NCI-H226 (cell line): ENCODE measurements at places on chromosomes 16 and 17.

DNA sequence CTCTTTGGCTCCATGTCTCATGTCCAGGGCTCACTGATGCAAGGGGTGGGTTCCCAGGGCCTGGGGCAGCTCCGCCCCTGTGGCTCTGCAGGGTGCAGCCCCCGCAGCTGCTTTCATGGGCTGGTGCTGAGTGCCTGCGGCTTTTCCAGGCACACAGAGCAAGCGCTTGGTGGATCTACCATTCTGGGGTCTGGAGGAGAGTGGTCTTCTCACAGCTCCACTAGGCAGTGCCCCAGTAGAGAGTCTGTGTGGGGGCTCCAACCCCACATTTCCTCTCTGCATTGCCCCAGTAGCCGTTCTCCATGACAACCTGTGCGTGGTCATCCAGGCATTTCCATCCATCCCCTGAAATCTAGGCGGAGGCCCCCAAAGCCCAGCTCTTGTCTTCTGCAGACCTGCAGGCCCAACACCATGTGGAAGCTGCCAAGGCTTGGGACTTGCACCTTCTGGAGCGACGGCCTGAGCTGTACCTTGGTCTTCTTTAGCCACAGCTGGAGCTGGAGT, 5.2 kb downstream of the IL32 start:
- no peak for DNase-seq

DNA sequence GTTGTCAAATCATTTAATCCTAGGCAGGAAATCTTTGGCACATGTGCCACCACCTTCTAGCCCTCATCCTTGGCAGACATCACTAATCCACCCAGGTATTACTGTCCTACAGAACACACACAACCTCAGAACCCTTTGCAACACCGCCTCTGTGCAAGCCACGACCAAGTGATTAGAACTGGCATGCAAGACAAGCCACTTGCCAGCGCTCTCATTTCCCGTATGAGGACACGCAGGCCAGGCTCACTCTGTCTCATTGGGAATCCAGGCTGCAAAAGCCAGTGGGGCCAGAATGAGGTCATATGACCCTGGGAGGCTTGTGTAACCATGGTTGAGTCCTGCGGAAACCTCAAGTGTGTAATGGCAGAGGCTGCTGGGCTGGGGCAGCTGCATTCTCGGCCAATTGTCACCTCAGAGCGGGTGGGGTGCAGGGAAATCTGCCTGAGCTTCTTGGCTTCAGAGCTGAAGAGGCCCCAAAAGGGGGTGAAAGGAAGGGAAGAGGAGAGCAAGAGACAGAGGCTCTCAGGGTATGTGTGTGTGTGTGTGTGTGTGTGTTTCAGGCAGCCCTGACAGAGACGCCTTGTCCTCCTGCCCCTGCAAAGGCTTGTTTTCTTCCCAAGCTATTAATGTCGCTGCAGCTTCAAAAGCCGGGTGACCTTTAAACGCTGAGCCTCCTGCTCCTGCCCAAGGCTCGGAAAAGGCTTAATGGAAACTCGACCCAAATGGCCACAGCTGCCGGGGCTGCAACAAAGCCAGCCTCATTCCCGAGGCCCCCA, 43.2 kb upstream of the MRPS23 start:
- peak; percentile 81 for DNase-seq

- no peak for DNase-seq
These were observed 56.6 kb downstream of the SSH2 start for GRCh38 chr17:29873476-29873875.

GRCh38 chr17:59621771-59622170, 2.1 kb downstream of the CLTC start:
- no peak for DNase-seq

DNA sequence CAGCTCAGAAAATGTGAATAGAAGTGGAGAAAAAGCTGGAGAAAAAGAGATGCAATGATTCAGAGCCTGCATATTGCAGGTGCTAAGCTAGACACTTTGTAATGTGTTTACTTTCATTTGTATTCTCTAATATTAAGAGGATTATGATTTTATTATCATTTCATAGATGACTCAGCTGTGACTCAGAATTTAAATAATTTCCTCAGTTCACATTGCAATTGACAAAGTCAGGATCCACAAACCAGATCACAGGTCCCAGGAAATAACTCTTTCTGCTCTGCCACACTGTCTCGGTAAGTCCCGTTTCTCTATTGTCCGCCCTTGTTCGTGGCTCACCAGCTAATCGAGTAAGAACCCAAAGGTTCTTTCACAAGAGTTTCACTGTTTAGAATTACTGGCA, 235.4 kb upstream of the MON1B start:
- DNase-seq = peak; percentile 4

DNA sequence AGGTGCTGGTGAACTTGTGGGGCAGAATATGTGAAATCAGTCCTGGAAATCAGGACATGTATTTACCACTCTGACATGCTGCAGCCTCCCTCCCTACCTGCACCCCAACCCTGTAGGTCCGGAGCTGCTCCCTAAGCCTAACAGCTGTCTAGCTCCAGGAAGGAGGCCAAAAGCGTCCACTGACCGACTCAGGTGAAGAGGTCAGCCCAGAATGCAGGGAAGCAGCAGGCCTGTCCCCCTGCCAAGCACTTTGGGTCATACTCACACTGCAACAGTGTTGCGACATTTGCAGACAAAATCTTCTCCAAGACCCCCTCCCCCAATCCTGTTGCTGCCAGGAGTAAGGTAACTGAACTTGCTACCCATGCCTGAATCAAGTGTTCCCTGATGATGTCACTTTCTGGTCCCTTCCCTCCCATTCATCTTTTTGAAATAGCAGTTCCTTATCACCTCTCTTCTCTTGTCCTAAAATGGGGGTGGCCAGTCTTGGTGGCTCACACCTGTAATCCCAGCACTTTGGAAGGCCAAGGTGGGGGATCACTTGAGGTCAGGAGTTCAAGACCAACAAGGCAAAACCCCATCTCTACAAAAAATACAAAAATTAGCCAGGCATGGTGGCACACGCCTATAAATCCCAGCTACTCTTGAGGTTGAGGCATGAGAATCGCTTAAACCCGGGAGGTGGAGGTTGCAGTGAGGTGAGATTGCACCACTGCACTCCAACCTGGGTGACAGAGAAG, 1.3 kb upstream of the ACLY start:
- peak; percentile 7 for DNase-seq

- peak; percentile 51 for DNase-seq
These were observed 42.1 kb downstream of the ITGAM start for GRCh38 chr16:31301708-31302400.

DNA sequence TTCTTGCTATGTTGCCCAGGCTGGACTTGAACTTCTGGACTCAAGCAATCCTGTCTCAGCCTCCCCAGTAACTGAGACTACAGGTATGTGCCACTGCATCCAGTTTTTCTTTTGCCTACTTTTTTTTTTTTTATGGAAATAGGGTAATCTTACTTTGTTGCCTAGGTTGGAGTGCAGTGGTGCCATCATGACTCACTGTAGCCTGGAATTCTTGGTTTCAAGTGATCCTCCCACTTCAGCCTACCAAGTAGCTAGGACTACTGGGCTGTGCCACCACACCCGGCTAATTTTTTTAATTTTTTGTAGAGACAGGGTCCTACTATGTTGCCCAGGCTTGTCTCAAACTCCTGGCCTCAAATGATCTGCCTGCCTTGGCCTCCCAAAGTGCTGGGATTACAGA, 10.0 kb downstream of the LRRC36 start:
- peak; percentile 30 for DNase-seq

- DNase-seq = peak; percentile 22
These were observed 9.8 kb downstream of the SLC7A6OS start for GRCh38 chr16:68300734-68301459.

DNA sequence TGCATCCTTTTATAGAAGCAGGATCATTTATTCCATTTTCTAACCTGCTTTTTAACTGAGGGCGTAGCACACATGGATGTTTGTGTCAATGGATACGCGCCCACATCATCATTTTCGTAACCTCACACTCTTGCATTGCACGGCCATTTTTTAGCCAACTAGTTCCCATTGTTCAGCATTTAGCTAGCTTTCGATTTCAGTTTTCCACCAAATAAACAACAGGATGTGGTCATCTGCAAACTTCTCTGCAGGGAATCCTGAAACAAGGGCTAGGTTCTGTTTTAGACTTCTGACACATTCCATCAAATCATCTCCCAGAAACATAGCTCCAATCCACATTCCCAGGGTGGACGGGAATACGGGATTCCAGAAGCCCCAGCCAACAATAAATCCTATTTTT, 6.4 kb downstream of the CYB561 start:
- DNase-seq = no peak

- no peak for DNase-seq
These were observed 46.4 kb downstream of the NUP88 start for GRCh38 chr17:5373112-5373511.

- peak; percentile 67 for DNase-seq
These were observed 1.1 kb downstream of the FLII start for GRCh38 chr17:18257268-18257981.

DNA sequence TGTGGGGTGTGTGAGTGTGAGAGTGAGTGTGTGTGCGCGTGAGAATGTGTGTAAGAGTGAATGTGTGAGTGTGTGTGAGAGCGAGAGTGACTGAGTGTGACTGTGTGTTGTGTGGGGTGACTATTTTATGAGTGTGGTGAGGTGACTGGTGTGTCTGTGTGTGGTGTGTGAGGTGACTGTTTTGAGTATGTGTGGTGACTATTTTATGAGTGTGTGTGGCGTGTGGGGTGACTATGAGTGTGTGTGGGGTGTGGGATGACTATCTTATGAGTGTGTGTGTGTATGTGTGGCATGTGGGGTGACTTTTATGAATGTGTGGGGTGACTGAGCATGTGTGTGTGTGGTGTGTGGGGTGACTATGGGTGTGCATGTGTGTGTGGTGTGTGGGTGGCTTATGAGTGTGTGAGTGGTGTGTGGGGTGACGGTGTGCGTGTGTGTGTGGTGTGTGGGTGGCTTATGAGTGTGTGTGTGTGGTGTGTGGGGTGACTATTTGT, 152.9 kb upstream of the PLCG2 start:
- no peak for DNase-seq

DNA sequence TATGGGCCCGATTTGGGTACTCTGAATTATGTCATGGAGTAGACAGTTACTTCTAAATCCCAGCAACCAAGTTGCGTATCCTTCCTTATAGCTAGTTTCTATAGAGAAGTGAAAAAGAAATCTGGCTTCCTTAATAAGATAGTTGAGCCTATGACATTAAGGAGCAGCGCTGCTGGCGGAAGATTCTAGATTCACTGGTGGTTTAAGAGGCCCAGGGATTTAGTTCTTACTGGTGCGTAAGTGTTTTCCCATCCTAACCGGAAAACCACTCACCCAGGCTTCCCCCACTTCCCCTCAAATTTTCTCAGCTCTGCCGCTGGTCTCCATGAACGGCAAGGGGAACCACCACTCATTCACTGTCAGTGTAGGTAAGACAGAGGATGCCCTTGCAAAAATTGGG, 230.4 kb downstream of the CPPED1 start:
- no peak for DNase-seq

DNA sequence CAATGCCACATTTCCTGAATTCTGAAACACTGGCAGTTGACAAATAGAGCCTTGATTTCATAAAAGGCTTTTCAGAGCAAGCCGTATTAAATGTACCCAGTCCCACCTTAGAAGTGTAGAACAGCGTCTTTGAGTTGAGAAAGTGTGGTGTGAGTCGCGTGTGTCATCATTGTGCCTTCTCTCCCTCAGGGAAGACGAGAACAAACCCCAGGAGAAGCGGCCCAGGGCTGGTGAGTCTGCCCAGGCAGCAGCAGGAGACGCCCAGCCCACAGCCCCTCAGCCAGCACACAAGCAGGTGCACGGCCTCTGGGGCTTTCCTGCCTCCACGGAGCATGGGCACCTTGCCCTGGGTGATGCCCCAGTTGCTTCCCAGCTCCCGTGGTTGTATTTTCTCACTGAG, 34.0 kb downstream of the CIBAR2 start:
- no peak for DNase-seq

GRCh38 chr17:16943541-16944333, 28.2 kb downstream of the TNFRSF13B start:
- no peak for DNase-seq

DNA sequence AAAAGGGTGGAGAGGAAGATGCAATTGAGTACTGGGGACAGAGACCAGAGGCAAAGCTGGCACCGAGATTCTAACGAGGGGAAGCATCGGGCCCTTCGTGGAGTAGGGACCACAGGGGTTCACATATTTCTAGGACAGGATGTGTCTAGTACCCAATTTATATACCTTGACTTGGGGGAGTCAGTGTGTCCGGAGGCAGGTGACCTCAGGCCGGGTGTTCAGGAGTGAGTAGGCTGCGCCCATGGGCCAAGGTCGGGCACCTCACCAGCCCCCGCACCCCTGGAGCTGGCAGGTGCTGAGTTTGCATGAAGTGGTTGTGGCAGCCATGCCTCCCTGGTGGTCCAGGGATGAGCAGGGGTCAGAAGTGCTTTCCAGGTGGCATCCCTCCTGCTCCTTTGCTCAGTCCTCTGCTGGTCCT, 8.6 kb upstream of the NXPH3 start:
- no peak for DNase-seq

DNA sequence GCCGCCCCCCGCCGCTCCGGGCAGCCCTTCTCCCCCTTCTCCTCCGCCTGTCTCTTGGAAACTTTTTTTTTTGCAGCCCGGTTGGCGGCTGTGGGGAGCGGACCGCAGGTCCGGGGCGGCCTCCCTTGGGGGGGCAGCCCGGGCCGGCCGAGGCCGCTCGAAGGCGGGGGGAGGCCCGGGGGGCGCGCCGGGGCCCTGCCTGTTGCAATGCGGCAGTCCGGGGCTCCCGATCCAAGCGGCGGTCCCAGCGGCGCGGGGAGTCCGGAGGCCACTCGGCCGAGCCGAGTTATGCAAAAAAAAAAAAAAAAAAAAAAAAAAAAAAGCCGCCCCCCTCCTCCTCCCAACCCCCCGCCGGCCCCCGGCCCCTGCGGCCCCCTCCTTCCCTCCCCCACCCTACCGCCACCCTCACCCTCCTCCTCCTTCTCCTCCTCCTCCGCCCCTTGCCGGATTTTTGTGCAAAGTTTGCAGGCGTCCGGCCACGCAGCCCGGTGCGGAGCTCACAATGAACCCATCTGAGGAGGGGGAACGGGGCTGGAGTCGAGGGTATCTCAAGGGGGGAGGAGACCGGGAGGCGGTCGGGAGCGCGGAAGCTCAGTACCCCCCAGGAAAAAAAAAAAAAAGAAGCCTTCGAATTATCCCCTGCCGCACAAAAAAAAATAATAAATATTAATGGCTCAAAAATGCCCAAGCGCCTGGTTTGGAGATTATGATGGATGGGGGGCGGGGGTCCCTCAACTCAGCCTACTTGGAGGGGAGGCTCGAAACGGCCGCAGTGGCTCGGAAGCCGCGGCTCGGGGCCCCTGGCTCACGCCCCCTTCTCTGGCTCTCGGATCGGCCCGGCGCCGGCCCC, at the start of gene ZNF423:
TSS of gene ZNF423 (minus strand) at position 291 of the 850 bp plus-strand sequence. CDS start 338 bp downstream, outside the sequence.
- no peak for DNase-seq
